Stimulated activated CD4-positive, alpha-beta T cell treated with anti-CD3 and anti-CD28 coated beads, Interleukin-1b, Interleukin-23, amount 100 ng/mL, for 4 hours (primary cell): ENCODE measurements at places on chromosomes 16 and 17.
A peak's percentile ranks its signal among the peaks of the same experiment; 100 is the strongest.

DNA sequence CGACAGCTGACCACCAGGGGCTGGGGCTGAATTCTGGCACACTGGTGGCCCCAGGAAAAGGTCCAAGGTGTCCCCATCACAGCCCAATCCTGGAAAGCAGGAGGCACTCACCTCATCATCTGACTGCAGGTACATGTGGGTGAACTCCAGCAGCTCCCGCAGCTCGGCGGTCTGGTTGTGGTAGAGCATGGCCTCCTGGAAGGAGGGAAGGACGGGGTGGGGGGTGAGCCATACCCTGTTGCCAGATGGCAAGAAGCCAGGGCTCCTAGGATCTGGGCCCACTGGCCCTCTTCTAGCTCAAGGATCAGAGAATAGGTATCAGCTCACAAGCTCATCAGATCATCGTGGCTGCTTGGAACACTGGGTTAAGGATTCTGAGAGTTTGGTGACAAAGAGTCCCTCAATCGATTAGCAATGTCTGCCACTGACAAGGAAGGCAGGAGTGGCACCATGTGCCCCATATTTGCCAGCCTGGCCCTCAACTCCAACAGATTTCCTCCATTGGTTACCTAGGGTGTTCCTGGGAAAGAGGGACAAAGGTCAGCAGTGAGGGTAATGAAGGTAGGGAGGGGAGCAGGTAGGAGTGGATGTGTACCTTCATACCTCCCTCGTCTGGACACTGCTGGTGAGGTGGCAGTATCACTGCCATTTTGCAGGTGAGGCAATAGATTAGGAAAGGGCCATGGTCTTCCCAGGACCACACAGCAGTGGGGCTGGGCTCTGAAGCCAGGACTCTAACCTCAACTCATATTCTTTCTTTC lies 4.9 kb downstream of the P3H4 start:
- no peak for DNase-seq

DNA sequence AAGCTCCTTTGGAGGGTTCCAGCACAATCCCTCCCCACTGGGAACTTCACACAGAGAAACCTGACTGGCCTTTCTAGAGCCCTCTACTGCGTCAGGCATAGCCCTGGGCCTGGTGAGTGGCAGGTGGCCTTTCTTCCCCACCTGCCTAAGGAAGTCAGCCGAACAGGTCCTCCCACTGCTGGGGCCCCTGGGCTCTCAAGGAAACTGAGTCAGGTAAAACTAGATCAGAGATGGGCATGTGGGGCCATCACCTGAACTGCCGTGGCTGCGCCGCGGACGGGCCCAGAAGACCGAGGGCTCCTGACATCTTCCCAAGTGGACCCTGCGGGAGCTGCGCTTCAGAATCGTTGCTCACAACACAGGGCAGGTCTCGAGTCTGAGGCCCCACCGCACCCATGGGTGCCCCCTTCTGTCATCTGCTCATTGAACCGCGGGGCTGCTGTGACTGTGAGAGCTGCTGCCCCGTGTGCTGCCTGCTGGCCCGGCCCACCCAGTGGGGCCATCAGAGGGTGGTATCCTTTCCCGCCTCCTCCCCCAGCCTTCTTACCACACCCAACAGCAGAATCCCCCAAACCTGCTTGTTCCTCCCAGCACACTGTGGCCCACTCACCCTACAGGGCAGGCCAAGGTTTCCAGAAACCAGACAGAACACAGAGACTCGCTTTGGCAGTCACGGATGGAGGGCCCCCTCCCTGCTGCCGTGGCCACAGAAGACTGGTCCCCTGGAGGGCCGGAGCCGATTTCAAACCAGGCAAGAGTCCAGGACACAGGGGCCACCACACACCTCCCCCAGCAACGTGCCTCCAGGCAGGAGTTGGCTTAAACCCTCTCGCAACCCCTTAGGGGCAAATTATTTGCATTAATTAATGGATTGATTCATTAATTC lies 81.1 kb downstream of the TBC1D16 start:
- no peak for DNase-seq

DNA sequence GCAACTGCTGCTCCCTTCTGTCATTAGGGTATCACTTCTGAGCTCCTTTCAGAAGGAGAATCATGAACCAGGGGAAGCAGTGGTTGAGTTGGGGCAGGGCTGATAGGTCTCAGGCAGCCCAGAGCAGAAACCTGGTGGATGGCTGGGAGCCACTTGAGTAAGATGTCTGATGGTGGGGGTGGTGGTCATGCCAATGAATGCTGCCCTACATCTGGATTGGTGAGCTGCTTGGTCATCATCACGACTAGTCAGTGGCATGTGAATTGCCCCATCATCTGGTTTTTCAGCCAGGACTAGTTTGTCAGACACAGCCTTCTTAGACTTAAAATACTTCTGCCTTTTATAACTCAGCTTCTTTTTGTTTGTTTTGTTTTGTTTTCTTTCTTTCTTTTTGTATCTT lies 2.6 kb downstream of the GID4 start:
- no peak for DNase-seq

DNA sequence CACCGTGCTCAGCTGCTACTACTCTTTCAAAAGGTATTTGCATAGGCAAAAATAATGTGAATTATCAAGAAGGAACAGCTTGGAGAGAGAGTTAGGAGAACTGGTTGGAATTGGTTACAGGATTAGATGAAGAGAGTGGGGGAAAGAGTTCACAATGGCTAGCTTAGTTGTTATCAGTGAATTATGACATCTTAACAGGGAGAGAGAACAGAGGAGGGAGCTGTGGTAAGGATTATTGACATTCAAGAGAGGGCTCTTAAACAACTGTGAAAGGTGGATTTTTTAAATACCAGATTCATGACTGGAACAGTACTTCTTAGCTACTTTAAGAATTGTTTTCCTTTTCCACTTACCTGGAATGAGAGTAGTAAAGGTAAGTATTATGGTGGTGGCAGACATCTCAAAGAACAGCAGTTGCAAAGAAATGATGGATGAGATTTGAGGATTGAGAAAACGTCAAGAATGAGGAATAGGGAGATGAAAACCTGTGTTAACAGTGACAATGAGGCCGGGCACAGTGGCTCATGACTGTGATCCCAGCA lies 43.9 kb upstream of the SLC5A11 start:
- DNase-seq, result no peak

GRCh38 chr17:78255953-78256706 lies 24.7 kb downstream of the TMEM235 start:
- no peak for DNase-seq

DNA sequence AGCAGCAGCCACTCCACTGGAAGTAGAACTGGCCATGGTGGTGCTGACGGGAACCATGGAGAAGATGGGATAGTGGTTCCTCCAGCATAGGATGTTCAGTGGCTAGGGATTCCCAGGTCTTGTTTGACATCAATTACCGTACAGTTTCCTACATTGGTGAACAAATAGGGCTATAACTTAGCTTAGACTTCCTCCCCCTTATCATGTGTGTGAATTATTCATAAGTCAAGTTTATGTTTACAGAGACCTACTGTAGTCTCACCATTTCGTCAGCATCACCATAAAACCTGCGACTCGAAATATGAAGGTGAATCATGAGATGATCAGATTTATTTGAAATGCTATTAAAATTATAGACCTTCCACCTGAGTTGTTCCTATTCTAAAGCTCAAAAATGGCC lies 1.2 kb downstream of the KRTAP2-3 start:
- no peak for DNase-seq

GRCh38 chr17:42406615-42407288 lies 16.3 kb downstream of the CAVIN1 start:
- no peak for DNase-seq

GRCh38 chr17:33124185-33124584 lies 132.5 kb downstream of the SPACA3 start:
- no peak for DNase-seq

DNA sequence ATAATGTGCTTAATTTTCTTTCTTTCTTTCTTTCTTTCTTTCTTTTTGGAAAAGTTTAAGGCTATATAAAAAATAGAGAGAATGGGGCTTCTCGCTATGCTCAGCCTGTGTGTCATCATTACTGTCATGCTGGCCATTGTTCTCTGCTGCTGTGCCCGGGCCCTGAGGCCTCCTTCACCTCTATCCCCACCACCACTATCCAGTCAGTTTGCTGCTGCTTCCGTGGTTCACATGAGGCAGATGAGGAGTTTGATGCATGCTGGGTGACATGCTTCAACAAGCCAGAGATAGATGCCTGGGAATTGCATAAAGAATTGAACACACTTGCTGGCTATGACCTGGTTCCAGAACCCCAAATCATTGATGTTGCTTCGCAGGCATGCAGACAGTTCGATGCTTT lies 36.3 kb downstream of the PITPNC1 start:
- no peak for DNase-seq

DNA sequence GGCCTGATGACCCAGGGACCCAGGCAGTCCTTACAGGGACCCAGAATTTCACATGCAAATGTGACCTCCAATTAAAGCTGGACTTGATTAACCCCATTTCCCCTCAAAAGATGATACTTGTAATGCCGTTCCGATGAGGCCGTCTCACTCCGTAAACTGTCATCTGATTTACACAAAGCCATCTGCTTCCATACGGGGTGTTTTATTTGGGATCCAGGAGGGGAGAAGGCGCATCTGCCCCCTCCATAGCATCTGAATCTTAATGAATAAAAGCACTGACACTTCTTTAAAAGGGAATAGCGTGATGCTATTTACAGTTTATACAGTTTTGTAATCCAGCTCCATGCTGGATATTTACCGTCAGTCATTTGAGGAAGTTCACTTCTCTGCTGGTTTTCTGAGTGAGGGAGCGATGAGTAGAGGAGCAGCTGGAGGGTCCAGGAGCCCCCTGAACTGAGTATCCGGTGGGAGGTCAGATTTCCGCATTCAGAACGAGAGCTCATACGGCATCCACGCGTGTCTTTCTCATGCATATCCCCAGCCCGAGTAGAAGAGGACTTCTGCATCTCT lies 452.7 kb downstream of the WWOX start:
- no peak for DNase-seq

- no peak for DNase-seq
Measured at GRCh38 chr16:70158261-70158939, 15.2 kb upstream of the CLEC18C start.

DNA sequence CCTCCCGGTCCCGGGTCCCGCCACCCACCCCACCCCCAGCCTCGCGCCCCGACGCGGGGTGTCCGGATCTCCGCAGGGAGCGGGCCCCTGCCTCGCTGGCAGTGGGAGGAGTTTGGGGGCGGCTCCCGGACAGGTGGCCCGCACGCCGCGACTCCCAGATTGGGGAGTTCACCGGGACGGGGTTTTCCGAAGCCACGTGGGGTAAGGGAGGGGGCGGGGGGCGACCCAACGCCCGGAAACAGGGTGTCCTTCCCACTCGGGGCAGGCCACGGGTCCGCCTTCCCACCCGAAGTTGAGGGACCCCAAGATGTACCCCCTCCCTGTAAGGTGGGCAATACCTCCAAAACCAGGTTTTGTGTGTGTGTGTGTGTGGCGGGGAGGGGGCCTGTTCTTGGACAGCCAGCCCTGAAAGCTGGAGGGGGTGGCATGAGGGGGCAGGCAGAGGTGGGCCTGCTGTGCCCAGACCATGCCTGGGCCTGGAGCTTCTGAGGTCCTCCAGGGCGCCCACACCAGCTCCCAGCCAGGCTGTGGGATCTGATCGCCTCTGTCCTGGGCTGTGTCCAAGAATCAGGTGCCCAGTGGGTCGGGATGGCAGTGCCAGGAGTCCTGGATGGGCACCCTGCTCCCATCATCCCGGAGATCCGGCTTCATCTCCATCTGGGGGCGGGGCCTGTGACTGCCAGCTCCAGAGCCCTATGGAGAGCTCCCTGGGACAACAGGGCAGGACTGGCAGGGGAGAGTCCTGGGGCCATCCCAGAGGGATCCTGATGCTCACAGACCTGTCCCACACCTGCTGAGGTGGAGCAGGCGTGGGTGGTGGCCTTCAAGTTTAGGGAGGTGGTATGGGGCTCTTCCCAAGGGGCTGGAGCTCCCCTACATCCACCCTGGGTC lies 767 bp downstream of the SYNGR2 start:
- DNase-seq, result peak; percentile 38

- DNase-seq, result no peak
Measured at GRCh38 chr17:52025236-52025635, 133.3 kb downstream of the CA10 start.

DNA sequence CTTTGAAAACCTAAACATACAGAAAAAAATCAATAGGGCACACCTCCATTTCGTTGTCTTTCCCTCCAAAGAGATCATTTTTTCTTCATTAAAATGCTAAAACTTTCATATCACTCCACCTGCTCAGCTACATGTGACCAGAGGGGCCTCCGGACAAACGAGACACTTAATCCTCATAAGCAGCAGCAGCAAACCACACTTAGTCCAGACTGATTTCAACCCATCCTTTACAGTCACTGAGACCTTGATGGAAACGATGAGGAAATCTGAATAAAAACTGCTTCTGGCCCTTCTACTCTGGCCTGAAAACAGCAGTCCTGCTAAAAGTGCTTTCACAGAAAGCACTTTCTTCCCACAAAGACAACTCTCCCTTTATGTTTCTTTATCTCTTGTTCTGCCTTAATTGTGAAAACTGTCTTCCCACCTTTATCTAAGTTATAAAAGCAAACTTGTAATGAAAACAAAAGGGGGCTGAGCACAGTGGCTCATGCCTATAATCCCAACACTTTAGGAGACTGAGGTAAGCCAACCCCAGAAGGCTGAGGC lies 4.6 kb downstream of the ANKRD11 start:
- no peak for DNase-seq

DNA sequence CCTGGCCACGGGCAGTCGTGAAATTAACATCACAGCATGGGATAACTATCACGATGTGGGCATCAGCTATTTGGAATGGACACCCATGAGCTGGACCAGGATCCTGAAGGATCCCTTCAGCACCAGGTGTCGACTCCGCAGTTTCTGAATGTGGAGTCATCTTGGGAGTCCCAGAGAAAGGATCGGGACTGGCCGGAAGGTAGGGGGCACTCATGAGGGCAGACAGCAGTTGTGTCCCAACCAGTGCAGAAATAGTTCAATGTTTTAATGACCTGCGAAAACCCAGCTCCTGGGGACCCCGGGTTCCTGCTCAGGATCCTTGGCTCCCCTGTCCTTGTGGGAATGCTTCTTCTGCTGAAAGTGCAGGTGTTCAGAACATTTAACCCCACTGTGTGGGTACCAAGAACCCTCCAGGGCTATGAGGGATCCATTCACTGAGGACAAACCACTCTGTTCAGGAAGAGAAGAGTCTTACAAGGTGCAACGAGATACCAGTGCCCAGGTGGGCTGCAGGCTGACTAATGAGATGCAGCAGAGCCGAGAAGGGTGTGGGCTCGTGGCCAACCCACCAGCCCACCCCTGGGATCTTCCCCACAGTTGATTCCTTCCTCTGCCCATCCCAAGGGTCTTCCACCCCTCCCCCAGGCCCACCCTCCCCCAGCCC lies 154.8 kb downstream of the SALL1 start:
- no peak for DNase-seq
